Mesothelial cell of epicardium (in vitro differentiated cells): ENCODE measurements at places on chromosomes 12 and 14. TPM values are rescaled to one million over a fixed set of nuclear protein-coding genes. Genes with fewer than 3 reads are reported as not detected.

The HOXC13 gene
- total RNA-seq = 0.44 to 0.69 TPM (median 0.61 TPM) in 3 replicates

The SLC24A4 gene
- 0.04 TPM in 1 of 3 replicates, not detected in the others for total RNA-seq

The ZNF10 gene
- total RNA-seq = 26.0 to 30.6 TPM (median 27.6 TPM) in 3 replicates

- DNase-seq = no peak
Observed at GRCh38 chr14:75081660-75082229, 12.3 kb downstream of the ZC2HC1C start.

- no peak for DNase-seq
Observed at GRCh38 chr14:77309131-77309530, 11.6 kb downstream of the POMT2 start.

GRCh38 chr14:67360470-67361206 lies 510 bp downstream of the EIF2S1 start:
- DNase-seq = no peak

- DNase-seq = no peak
Observed at GRCh38 chr14:79256380-79256779, 954.9 kb downstream of the DIO2 start.

- DNase-seq = no peak
Observed at GRCh38 chr12:58615576-58615975, 304.7 kb downstream of the LRIG3 start.

DNA sequence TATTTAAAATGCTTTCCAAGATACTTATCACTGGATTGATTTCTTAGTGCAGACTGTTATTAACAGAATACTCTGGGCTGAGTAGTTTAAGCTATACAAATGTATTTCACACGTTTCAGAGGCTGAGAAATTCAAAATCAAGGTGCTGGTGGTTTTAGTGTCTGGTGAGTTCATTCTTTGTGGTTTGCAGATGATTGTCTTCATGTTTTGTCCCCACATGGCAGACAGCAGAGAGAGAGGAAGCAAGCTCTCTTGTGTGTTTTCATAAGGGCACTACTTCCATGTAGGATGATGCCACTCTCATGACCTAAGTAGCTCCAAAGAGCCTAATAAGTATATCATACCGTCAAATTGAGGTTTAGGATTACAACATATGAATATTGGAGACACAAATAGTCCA lies 1348.9 kb upstream of the FLRT2 start:
- no peak for DNase-seq

- no peak for DNase-seq
Observed at GRCh38 chr12:112126911-112127310, 1.6 kb downstream of the TRAFD1 start.

DNA sequence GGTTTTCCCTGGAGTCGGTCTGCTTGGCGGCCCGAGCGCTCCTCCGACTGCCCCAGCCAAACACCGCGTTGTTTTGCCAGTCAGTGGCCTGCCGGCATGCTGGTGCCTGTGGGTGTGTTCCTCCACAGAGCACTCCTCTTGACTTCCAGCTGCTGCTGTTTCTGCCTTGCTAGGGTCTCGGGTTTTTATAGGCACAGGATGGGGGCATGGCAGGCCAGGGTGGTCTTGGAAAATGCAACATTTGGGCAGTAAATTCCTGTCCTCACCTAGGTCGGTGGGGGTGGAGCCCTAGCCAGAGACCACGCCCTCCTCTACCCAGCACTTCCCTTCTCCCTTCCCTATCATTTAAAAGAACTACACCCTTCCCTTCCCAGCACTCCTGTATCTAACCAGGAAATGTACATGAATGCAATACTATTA lies 34.7 kb upstream of the VASH1 start:
- DNase-seq = no peak

GRCh38 chr12:95733141-95733825 lies 57.3 kb downstream of the NTN4 start:
- DNase-seq = no peak
